ENCODE measurements at places on chromosomes 6 and 20.

- DNase-seq: peak; percentile 30
Measured at GRCh38 chr6:48611332-48611731, 500.3 kb upstream of the PTCHD4 start.

- DNase-seq: no peak
Measured at GRCh38 chr6:91487696-91488392, 901.0 kb upstream of the MAP3K7 start.

DNA sequence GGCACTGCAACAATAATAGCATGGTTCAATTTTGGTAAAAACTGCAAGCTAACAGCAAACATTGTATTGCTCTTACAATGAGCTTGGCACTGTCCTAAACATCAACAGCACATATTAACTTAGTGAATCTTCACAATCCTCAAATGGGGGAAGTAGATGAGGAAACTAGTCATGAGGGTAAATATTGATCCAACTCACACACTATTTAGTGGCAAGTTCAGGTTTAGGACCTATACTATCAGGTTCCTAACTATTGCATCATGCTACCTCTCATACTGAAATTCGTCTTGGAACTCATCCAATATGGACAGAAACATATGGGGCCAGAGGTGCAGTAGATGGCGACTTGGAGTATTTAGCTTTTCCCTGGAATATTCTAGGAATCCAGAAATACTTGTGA, 34.2 kb downstream of the FKBP1C start:
- DNase-seq: no peak

- DNase-seq: no peak
Measured at GRCh38 chr20:22346716-22347115, 237.7 kb downstream of the FOXA2 start.

- DNase-seq: peak; percentile 36
Measured at GRCh38 chr6:45209762-45210161, 118.4 kb upstream of the RUNX2 start.

- no peak for DNase-seq
Measured at GRCh38 chr20:63544241-63544957, 3.1 kb downstream of the SRMS start.

DNA sequence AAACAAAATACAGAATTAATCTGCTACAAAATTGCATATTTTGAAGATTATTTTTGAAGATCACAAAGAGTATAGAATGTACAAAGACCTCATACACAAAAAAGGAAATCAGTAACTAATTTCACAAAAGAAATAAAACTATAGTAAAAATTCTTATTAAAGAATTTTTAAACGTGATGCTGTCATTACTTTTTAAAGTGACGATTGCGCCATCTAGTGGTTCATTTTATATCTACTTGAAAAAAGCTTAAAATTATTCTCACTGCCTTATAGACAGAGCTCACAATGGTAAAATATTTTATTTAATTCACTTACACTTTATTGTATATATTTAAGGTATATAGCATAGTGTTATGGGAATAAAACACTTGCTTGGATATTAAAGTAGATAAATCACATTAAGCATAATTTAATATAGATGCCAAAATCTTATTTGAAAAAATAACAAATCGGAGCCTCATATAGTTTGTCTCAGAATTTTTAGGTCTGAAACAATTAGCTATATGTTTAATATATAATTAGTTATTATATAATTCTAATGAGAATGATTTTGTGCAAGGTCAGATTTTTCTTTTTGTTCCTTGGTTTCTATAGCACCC, 128.8 kb downstream of the PHF3 start:
- peak; percentile 43 for DNase-seq

DNA sequence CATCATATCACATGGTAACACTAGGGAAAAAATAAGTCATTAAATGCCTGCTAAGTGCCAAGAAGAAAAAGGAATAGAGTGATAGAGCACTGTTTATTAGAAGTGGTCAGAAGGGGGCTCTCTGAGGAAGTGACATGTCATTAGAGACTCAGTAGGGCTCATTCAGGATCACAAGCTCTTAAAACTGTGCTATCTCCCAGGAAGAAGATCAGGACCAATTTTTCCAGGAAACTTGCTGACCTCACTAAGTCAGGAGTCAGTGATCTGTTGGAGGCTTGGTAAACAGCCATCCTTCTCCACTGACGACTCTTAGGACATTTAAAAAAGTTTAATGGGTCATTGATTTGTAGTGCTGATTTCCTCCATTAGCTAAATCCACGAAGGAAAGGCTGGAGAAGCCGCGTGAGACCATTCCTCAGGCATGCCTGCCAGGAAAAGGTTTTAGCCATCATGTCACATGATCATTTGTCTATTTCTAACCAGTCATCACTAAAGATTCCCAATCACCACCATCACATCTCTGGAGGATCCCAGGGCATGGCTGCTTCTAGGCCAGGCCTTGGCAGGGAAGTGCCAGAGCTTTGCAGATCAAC, 5.9 kb upstream of the PTPN1 start:
- peak; percentile 40 for DNase-seq

- DNase-seq: no peak
Measured at GRCh38 chr6:29845405-29846006, 17.9 kb downstream of the HLA-G start.

DNA sequence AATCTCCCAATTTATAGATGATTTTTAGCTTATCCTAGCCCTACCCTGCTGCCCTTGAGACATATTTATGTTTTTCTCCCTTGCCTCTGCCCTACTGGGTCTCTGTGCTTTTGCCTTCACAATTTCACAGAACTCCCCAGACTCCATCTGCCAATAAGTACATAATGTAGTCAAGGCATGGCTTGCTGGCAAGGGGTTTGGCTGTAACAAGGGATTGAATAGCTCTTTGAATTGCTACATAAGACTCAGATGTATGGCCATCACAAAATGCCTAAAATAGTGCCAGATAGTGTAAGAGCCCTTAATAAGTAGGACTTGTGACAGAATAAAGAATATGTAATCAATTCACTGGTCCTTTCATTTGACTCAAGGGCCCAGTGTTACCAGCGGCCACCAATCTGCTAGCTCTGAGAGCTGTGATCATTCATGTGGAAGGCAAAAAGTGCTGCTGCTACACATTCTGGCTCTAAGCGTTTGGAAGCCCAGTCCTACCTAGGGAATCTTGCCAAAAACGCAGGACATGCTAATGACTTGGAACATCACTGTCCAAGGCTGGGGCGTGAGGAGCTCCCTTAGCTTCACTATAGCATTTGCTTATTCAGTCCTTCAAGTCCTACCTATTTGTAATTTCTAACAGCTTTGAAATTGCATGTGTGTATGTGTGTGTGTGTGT, 20.5 kb downstream of the CLVS2 start:
- DNase-seq: no peak

DNA sequence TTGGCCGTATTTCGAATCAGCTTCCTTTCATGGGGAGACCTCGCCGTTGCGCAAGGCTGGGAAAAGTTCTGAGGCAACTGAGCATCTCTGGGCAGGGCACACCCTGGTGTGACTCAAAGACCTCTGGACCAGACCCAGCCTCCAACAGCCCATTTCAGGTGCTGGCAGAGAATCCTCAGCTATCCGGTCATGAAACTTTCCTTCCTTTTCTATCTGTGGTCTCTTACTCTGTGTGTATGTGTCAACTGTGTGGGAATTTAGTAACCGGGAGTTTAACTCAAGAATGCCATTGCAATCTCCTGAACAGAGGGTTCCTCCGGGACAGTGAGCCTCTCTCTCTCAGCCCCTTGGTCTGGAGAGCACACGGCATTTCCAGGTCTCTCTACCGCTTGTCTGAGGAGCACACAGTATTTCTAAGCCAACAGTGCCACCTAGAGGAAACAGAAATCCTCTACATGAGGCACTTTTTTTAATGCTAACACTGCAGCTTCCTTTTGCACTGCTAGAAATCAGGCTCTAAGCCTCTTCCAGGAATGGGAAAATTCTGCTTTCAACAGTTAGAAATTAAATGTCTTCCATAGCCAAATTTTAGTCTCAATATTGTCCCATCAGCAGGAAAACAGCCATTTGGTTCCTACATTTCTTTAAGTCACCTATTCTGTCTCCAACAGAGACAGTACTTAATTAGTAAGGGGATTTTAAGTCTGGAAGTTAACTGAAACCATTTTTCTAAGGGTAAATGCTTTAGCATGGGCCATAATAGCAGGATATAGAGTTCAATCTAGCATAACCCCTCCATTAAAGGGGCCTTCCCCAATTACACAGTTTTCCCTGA, 32.7 kb downstream of the PLN start:
- peak; percentile 72 for DNase-seq

GRCh38 chr6:31304683-31305082, 32.8 kb upstream of the HLA-C start:
- DNase-seq: no peak

- no peak for DNase-seq
Measured at GRCh38 chr20:19756761-19757486, 1.1 kb upstream of the RIN2 start.

- no peak for DNase-seq
Measured at GRCh38 chr20:62367136-62367632, at the start of gene LAMA5. LAMA5 (minus strand) TSS chr20:62367312; CDS start chr20:62367245, 67 bp downstream.

GRCh38 chr6:158567871-158568401, 8.0 kb downstream of the TMEM181 start:
- DNase-seq: no peak

Data from fibroblast of skin of right biceps (primary cell).